ENCODE measurements at places on chromosomes 16 and 17.

DNA sequence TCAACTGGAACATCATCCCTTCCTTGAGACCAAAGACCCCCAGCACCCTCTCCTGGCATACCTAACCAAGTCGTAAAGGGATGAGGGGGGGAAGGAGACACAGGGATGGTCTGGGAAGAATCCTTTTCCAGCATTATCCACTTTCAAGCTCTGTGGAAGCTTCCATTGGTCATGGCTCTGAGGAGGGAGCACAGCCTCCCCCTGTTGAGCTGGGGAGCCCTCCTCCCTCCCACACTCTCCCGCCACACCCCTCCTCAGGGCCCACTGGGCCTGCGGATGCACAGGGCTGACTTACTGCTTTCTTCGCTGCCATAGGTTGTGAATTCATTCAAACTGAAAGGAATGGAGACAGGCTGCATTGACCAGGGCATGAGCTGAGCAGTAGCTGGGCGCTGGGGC lies 12.4 kb downstream of the CSF3 start:
- DNase-seq = no peak

DNA sequence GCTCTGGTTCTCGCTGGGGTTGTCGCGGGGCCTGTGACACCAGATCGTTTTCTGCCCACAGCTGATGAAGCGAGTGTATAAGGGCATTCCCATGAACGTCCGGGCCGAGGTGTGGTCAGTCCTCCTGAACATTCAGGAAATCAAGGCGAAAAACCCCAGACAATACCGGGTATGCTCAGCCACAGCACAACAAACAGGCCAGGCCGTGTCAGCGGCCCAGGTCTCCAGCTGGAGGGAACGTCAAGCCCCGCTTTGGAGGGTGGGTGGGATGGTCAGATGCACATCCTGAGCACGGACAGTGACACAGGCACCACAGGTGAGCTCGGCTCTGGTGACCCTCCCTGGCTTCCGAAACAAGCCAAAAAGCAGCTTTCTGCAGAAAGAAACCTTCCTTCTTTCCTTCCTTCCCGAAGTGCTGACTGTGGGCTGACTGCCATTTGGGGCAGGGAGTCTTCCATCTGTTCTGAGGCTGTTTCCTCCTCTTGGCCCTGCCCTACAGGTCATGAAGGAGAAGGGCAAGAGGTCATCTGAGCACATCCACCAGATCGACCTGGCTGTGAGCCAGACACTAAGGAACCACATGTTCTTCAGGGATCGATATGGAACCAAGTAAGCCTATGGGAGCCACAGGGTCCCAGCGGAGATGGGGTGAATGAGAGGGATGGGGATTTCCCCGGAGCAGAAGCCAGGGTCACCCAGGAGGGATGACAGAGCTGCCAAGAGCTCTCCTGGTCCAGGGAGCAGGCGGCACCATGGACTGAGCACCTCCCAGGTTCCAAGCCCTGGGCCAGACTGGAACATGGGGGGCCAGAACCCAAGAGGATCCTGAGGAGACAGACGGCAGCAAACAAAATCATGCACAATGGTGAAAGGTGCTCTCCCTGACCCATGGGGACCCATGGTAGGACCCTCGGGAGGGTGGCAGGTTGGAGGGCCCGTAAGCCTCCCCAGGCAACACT lies 79.4 kb downstream of the GOSR1 start:
- DNase-seq = no peak

DNA sequence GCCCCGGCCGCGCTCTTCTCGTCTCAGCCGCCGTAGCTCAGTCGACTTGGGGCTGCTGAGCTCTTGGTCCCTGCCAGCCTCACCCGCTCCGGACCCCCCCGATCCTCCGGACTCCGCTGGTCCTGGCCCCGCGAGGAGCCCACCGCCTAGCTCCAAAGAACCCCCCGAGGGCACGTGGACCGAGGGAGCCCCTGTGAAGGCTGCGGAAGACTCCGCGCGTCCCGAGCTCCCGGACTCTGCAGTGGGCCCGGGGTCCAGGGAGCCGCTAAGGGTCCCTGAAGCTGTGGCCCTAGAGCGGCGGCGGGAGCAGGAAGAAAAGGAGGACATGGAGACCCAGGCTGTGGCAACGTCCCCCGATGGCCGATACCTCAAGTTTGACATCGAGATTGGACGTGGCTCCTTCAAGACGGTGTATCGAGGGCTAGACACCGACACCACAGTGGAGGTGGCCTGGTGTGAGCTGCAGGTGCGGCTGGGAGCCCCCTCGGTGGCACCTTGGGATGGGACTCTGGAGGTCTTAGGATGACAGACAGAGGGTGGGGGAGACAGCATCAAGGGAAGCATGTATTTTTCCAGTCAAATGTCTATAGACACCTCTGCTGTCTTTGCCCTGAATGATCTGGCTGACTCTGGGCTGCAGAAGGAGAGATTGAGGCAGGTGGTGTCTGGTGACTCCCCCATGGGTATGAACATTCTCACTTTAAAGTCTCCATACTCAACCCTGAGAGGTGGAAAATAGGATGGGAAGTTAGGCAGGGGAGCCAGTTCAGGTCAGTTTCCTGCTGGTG lies 635 bp downstream of the WNK4 start:
- DNase-seq = no peak

DNA sequence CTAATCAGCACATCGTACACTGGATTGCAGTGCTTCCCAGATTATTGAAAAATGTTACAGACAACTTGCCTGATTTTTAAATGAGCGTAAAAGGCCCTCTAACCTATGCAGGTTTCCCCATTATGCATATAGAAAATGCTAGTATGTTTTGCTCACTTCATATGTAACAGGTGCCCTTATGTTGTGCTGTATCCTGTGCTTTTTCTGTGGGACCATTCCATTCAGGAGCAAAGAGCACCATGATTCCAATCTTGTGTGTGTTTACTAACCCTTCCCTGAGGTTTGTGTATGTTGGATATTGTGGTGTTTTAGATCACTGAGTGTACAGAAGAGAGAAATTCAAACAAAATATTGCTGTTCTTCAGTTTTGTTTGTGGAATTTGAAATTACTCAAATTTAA lies 12.9 kb downstream of the PTRH2 start:
- DNase-seq = no peak

DNA sequence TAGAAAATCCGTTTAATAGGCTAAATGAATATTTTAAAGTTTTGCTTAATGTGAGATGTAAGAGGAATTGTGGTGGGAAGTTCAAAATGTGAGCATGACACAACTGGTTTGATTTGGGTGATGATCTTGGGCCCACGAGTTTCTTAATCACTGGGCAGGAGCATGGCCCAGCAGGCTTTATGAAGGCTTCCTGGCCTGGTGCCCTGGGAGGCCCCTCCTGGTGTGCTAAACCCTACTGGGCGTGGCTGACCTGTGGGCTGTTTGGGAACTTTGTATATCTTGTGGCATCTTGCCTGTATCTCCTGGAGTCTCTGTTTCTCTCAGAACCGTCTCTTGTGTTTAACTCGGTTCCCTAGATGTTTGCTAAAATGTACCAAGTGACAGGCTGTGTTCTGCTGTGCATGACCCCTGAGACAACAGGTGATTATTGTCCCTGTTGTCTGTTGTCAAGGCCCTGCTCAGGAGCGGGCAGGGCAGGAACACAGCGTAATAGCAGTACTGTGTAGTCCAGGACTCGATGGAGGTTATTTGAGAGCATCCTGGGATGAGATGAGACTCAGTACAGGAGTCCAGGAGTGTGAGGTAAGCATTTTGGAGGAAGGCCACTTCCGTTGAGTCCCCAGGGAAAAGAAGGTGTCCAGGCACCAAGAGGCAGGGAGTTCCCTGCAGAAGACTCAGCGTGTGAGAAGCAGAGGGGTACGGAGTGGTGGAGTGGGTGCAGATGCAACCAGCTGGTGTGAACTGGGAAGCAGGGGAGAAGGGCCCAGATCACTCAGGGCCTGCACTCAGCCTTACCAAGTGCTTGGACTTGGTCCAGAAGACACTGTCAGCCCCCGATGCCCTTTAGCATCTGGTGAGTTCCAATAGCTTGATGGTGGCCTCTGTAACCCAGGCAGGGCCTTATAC lies 48.5 kb downstream of the B9D1 start:
- no peak for DNase-seq

DNA sequence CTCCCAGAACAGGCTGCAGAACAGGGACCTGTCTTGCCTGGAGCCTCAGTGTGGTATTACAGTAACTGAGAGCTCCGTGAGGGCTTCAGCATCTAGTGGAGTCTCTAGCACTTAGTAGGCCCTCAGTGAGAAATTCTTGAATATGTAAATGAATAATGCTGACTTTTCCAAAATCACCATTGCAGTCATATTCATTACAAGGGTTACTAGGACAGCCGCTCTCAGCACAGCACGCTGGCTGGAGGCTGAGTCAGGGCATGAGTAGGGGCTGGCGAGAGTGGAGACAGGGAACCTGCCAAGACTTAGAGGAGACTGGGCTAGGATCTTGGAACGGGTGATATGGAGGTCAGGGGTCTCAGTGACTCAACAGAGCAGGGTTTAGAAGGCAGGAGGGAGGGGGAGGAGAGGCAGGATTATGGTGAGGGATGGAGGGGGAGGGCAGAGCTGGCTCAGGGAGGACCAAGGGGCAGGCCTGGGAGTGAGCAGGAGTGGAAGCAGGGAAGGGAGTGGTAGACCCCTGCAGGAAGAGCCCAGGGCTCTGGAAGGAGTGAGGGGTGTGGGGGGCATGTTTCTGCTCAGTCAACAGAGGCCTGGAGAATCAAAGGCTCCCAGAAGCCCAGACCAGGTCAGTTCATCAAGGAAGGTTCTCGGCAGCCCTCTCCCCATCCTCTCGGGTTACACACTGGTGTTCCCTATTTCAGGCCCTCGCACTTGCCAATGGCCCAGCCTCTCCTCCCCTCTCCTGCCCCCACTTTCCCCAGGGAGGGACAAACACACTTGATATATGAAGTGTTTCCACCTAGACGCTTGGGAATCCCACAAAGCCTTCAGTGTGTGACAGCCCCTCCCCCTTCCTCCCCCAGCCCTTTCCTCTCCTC lies 42.3 kb downstream of the FZD2 start:
- peak; percentile 14 for DNase-seq

DNA sequence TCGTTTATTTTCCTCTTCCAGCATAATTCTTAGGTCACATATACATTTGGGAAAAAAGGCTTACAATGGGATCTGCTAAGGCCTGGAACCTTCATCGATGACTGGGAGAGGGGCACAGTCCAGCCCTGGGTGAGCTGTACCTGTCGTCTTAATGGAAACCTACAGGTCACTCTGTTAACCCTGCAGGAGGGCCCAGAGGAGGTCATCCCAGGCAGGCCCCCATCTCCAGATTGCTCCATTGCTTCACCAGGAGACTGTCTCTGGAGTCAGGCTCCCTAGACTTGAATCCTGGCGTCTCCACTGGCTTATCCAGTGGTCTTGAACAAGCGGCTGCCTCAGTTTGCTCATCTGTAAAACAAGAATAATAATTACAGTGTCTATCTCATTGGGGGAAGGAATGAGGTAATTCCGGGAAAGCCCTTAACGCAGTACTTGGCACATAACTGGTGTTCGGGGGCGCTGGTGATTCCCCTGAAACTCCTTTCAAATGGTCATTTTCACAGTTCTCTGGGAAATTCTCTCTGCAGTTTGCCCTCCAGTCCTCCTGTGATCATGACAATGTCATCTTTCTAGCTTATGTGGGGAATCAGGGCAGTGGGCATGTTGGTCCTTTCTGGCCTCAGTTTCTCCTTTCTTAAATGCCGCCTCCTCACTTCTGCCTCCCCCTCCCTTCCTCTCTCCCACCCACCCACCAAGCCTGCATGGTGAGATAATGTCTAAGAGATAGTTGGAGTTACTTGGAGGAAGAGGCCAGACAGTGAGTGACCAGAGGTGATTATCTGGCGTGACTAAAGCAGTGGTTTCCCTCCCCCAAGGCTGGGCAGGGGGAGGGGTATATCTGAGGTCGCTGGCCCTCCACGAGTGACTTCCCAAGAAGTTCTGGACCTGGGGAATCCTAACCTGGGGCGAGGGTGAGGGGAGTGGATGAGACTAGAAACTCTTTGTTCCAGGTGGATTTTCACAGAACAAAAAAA lies 31.3 kb upstream of the TAC4 start:
- DNase-seq = no peak

GRCh38 chr17:66468241-66469087 lies 166.1 kb downstream of the PRKCA start:
- DNase-seq = no peak

- DNase-seq = no peak
Observed at GRCh38 chr17:58420827-58421226, 3.5 kb upstream of the RNF43 start.

- DNase-seq = no peak
Observed at GRCh38 chr17:50049636-50050035, 6.3 kb upstream of the ITGA3 start.

GRCh38 chr17:82542439-82542838 lies 22.9 kb downstream of the FOXK2 start:
- DNase-seq = no peak

DNA sequence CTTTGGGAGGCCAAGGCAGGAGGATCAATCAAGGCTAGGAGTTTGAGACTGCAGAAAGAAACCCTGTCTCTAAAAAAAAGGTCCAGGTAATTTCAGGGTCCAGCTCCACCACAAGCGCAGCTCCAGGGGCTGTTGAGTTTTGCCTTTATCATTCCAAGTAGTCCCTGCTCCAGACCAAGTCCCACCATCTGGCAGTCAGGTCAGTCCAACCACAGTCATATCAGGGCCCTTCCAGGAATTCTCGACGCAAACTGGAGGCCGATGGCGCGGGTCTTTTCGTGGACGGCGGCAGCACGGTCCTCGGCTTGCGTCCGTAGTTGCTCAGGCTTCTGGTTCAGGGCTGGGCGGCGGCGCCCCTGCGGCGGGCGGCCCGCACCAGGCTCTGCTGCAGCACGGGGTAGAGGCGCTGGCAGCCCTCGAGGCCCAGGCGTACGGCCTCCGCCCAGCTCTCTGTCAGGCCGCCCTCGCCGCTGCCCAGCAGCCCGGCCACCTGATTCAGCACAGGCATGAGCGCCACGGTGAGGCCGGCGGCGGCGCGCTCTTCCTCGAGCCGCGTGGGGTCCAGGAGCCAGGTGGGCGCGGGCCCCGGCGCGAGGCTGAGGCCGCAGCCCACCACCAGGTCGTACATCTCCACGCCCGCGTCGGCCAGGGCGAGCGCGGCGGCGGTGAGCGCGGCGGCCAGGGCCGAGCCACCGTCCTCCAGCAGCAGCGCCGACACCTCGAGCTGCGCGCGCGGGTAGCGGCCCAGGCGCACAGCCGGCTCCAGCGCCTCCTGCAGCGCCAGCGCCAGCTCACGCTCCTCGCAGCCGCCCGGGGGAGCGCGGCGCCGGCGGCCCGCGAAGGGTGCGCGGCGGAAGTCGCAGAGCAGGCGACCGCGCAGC lies 752 bp downstream of the EXOSC6 start:
- DNase-seq = no peak

GRCh38 chr17:76946772-76947135 lies 78.5 kb downstream of the MGAT5B start:
- no peak for DNase-seq

GRCh38 chr17:61489719-61490490 lies 37.7 kb downstream of the TBX4 start:
- DNase-seq = no peak

Measured in urinary bladder (tissue), 4 donors.